ENCODE measurements at places on chromosomes 7 and 10. TPM values are rescaled to one million over a fixed set of nuclear protein-coding genes. Genes with fewer than 3 reads are reported as not detected.

ADIRF gene
- 13.2 TPM for total RNA-seq

MRLN gene
- not detected for total RNA-seq

HIF1AN gene
- total RNA-seq, result 9.6 TPM

RASSF4 gene
- total RNA-seq, result 7.4 TPM

SLC26A3 gene
- not detected for total RNA-seq

INMT gene
- total RNA-seq, result 220 TPM

MMRN2 gene
- 3.3 TPM for total RNA-seq

GHRHR gene
- total RNA-seq, result not detected

GRID1 gene
- 0.12 TPM for total RNA-seq

Data from cardiac ventricle fibroblast (primary cell).